ENCODE measurements at places on chromosomes 12 and 14.

- DNase-seq, result no peak
These were observed 83.0 kb downstream of the LRRC9 start for GRCh38 chr14:60002819-60003492.

DNA sequence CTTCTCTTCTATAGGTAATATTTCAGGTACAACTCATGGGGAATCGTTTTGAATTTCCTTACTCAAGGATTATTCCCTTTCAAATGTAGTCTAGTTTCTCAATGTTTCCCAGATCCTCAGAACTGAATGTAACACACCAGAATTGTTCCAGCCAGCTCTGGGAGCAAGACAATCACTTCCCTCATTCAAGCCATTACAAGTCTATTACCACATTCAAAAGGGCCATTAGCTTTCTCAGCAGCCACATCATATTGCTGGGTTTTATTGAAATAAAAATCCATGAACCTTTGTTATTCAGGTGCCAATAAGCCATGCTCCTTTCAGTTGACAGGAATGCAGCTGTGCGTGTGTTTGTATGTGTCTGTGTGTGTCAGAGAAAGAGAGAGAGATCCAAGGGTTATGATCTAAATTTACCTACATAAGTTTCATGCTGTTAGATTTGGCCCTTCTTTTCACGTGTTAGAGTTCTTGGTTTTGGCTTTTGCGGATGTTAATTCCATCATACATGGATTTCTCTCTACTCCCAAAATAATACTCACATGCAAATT is 357.7 kb downstream of the BCAT1 start:
- no peak for DNase-seq

GRCh38 chr12:99917711-99918402 is 66.9 kb downstream of the ANKS1B start:
- DNase-seq, result no peak

- peak; percentile 74 for DNase-seq
These were observed 192.3 kb downstream of the NUAK1 start for GRCh38 chr12:105946493-105946901.

- DNase-seq, result no peak
These were observed 188.4 kb downstream of the NRXN3 start for GRCh38 chr14:78358591-78358990.

DNA sequence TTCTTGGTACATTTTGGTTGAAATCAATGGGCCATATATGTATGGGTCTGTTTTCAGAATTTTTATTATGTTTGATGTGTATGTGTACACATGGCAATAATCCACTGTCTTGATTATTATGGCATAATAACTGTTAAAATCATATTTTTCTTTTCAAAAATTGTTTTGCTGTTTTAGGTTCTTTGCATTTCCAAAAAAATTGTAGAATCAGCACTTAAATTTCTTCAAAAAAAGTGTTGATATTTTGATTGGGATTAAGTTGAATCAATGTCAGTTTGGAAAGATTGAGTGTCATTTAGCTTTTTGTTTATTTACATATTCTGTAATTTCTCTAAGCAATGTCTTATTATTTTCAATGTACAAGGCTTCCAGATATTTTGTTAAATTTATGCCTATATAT is 154.1 kb downstream of the SLC5A8 start:
- DNase-seq, result no peak

DNA sequence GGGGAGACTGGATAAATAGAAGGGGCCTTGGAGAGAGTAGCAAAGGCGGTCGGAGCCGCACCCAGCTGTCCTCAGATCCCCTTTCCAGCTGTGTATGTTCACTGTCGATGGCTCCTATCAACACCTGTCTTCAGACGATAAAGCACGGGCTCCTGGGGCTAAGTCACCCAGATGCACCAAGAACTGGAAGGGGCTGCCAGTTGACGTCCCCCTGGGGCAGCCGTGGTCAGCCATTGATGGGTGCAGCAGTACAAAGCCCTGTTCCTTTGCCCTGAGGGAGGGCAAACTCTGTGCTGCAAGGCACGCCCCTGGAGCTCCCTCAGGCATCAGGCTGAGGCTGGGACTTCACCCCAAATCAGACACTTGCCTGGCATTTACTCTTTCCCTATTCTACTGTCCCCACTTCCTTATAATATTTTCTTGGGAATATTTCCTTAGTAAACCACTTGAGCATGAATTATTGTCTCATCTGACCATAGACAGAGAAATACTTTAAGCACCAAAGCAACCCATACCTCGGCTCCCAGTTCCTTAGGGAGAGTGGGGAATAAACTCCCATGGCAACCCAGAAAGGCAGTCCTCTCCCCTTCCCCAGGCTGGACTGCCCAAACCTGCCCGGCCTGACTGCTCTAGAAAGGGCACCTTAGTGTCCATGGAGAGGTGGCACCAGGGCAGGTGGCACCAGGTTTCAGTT is 59.6 kb upstream of the SCN8A start:
- no peak for DNase-seq

DNA sequence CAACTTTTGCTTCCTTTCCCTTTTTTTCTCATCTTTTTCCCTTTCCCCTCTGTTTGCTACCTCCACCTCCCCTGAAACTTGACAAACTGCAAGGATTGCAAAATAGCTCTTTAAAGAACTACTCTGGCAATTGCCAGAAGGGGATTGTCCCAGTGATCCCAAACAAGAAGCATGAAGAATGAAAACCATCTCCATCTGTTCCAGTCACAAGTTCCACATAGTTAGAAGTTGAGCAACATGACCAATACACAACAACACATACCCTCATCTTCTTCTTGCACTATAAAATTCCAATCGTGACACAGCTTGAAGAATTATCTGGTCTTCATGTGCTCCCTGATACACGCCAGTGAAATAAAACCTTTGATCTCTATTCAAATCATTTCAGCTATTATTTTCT is 93.7 kb upstream of the USP15 start:
- DNase-seq, result no peak

DNA sequence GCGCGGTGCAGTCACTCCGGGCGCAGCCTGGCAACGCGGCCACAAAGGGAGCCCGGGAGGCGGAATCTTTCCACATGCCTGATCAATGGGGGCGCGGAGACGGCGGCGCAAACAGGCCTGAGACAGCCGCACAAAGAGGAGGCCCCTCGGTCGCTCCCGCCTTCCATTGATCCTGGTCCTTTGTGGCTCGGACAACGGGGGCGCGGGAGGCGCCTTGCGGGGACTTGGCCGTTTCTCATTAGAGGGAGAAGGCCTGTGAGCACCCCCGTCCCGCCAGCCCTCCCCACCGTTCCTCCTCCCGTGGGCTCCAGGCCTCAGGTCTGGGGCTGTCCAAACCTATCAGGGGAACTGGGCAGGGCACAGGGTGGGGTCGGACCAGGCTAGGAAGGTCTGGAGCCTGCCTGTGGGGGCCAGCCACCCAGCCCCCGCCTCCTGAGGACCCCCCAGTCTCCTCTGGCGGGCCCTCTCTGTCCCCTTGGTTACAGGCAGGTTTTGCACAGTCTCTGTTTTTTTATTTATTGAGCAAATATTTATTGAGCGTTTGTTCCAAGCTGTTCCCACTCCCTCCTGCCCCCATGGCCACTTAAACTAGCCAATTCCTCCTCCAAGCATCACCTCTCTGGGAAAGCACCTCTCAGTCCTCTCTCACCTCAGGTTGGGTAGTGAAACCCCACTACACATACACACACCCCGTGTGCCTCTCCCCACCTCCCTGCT is 29.0 kb upstream of the MSI1 start:
- no peak for DNase-seq

DNA sequence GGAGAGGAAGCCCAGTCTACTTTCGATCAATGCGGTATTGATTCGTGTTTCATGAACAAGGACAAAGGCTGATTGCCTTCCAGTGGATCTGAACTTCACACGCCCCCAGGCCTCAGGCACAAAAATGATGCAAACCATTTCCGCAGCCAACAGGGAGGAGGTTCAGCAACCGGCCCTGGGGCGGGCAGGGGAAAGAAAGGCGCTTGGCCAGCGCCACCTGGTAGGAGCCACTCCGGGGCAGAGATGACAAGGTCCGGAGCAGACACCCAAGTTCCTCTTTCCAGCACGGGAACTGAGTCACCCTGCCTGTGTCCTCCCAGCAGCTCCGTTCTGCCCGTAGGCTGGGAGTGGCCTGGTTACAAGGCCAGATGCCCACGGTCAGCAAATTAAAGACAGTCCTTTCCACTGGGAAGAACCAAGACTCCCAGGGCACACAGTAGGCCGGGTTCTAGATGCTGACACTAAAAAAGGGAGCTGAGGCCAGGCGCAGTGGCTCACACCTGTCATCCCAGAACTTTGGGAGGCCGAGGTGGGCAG is 136.3 kb downstream of the SCARB1 start:
- peak; percentile 51 for DNase-seq

- no peak for DNase-seq
These were observed 2.0 kb upstream of the WSCD2 start for GRCh38 chr12:108126990-108127501.

DNA sequence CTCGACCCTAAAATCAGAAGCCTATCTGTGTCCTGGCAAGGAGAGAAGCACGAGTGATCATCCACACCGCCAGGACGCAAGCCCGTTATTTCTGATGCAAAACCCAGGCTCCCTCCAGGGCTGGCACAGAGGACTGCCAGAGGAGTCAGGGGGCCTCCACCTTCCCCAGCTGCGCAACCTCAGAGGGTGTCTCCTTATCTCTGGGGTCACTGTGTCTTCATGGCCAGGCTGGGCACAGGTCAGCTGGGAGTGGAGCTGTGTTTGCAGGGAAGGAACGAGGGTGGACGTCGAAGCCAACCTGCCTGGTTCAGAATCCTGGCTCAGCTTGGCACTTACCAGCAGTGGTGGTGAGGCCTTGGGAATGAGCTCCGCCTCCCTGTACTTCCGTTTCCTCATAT is 12.0 kb upstream of the SERPINA3 start:
- DNase-seq, result no peak

GRCh38 chr14:80942191-80942600 is 658 bp upstream of the CEP128 start:
- no peak for DNase-seq

- no peak for DNase-seq
These were observed 23.1 kb downstream of the TMEM121 start for GRCh38 chr14:105549481-105549880.

- no peak for DNase-seq
These were observed 921 bp downstream of the DEPDC4 start for GRCh38 chr12:100265732-100266584.

Data from fibroblast of pulmonary artery (primary cell).